ENCODE measurements at places on chromosomes 7 and 10.

DNA sequence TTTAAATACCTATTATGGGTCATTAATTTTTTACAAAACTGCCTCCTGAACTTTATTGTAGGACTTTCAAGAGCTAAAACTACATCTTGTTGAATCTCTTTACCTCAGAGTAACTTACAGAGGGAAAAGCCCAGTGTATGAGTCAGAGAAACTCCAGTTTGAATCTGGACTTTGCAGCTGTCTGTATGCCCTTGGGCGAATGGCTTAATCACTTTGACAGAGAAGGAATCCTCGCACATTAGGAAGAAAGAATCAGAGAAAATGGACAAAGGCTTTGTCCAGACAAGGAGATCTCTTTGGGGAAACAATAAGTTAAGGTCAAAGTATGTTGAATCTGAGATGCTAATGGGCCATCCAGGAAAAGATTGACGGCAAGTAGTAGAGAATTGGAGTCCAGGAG lies 484.2 kb upstream of the CELF2 start:
- DNase-seq, result no peak

GRCh38 chr7:45343746-45344145 lies 186.2 kb downstream of the RAMP3 start:
- no peak for DNase-seq

- DNase-seq, result no peak
Observed at GRCh38 chr10:124388476-124388822, 30.3 kb downstream of the OAT start.

DNA sequence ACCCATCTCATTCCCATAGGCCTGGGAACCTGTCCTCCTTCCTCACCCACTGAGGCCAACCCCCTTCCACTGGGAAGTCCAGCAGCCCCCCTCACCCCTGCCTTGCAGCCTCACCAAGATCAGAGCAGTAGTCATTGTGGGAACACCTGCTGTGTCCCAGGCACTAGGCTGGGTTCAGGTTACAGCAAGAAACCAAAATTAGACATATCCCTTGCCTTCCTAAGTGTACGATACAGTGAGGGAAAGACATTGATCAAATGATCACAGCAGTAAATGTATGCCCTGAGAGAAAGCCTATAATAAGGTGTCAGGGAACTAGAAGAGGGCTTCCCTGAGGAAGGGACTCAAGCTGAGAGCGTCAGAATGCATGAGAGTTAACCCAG lies 17.0 kb upstream of the C10orf105 start:
- DNase-seq, result no peak

DNA sequence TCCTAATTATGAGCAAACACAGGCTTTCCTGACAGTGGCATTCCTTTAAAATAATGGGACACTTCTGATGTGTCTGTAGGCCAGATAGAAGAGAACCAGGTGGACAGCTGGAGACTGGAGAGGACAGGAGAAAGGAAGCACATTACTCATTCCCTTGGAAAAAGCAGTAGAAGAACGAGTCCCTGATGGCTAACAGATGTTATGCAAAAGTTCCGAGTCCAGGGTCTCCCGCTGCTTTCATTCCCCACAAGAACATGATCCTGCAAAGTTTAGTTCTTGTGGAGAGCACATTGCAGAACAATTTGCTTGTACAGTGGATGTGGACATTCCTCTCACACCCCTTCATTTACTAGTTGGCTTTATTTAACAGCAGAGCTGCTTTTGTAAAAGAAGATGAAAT lies 137.6 kb downstream of the GPAM start:
- DNase-seq, result no peak

DNA sequence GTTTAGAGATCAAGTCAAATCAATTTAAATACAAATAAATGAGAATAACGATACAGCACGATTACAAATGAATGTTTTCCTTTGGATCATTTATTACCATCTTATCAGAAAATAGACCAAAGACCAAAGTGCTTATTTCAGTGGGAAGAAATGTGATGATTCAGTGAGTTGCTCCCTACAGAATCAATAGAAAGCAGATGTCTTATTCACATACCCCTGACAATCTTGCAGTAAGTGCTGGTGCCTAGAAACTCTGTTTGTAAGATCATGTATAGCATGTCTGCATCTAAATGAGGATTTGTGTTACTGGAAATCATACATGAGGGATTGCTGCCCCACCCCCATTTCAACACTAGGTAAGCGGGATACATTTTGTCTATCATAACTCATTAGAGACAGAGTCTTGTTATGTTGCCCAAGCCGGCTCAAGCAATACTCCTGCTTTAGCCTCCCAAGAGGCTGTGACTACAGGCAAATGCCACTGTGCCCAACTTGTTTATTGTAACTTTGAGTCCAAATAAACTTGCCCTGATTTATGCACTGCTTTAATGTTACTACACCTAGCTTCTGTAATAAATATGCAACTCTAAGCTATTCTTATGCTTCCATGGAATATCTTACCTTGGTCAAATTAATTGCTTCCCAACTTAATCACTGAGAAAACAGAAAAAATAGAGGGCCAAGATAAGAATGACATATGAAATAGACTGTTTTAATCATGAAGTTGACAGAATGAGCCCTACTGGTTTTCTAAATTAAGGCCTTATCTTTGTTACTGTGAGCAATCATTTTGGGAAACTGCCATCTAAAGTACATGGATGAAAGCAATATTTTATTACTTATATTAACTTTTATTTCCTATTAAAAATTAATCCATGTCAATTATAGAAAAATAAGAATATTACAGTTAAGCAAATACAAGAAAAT lies 82.5 kb downstream of the AHR start:
- no peak for DNase-seq

- no peak for DNase-seq
Observed at GRCh38 chr7:122885583-122886356, 490 bp downstream of the CADPS2 start.

DNA sequence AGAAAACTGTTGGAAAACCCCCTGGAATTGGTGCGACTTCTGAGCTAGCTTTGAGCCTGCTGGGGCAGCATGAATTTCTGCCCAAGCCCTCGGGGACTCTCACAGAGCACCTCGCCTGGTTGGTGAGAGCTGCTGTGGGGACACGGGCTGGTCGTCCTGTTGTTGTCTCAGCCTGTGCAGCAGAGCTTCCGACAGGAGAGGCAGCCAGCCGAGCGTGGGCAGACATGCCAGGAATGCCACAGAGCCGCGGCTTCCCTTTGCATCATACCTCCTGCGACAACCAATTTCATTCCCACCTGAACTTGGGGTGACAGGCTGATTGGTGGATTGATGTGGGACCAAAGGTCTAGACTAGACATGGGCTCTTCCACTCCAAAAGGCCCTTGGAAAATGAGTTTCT lies 60.2 kb upstream of the NRBF2 start:
- no peak for DNase-seq

- no peak for DNase-seq
Observed at GRCh38 chr10:5905854-5906507, 15.9 kb downstream of the FBH1 start.

GRCh38 chr7:31171216-31171785 lies 119.2 kb downstream of the ADCYAP1R1 start:
- no peak for DNase-seq

DNA sequence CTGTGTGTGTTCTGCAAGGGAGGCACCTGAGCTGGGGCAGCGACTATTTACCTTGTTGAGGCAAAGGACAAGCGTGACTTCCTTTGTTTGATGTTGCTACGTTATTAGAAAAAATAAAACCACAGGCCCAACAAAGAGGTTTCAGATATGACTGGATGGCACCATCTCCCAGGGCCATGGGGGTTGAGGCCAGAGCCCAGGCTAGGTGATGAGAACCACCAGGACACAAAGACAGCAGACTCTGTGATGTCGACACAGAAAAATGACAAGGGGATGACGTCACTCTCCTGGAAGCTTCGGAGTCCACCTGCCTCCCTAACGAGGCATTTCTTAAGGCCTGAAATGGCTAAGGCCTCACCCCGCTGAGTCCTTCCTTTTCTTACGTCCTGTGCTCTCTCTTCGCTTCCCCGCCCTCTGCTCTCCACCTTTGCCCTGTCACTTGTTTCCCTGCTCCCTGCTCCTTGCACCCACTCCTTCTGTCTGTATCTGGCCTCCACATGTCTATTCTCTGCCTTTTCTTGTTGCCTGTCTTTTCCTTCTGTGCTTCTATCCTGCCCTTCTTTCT lies 83.0 kb upstream of the ADRB1 start:
- no peak for DNase-seq

GRCh38 chr10:132009575-132009974 lies 27.9 kb upstream of the BNIP3 start:
- DNase-seq, result no peak

GRCh38 chr7:36036590-36036989 lies 116.5 kb upstream of the EEPD1 start:
- DNase-seq, result no peak

GRCh38 chr10:114482480-114483304 lies 78.4 kb upstream of the AFAP1L2 start:
- no peak for DNase-seq

GRCh38 chr10:120508966-120509365 lies 51.9 kb downstream of the PLPP4 start:
- DNase-seq, result no peak

DNA sequence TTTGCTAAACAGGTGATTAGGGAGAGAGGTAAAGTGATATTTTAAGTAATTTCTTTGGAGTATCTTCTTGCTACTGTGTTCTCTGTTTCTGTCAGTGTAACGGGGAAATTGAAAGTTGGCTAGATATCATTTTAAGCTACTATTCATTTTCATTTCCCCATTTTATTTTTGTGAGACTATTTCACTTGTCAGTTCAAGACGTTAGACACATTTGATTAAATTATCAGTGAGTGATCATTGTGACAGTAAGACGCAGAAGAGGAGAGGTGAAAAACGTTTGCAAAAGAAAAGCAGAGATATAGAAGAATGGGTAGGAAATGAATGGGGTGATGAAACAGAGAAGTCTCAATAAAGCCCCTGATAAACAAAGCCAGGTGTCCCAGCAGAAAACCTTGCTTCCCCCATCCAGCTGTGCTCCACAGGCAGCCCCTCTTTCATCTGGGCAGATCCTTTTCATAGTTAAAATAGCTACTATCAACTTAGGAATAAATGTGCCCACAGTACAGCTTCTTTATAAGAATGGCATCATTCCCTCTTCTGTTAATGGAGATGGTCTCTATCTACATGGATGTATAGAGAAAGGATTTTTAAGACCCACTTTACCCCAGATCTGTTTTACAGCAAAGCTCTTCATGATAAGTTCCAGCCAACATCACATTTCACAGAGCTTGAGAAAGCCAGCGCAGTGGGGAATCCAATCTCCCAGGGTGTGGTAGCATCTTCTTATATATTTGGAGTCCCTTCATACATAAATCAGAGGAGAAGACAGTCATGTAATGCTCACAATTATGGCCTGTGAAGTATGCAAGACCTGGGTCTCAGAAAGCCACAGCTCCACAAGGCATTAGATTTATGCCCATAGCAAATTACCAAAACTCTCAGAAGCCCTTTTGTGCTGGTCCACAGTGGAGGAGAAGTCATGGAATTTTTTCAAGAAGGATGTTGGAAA lies 138.1 kb upstream of the ITGB1 start:
- no peak for DNase-seq

GRCh38 chr10:102410429-102411073 lies 8.0 kb downstream of the PSD start:
- no peak for DNase-seq

DNA sequence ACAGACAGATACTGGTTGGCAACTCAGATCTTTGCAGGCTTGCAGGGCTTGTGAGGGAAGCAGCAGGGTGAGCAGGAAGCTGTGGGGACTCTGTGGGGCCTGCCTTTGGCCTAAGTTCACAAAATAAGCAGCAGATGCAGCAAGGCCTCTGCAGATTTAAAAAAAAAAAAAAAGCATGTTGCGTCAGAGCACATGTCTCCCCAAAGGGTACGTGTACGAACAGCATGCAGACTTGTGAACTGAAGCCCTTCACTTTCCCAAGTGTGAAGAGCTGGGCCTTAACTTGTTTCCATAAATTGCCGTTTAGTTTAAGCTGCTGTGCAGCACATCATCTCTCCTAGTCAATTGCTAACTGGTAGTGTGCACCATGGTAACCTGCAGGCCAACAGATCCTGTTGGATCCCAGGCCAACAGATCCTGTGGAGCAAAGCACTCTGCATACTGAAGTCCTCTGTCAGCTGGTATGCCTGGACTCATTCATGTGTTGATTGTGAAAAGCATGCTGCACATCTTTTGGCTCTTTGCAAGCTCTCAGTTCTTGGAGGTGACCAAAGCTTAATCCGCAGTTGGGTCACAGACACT lies 10.8 kb upstream of the XPNPEP1 start:
- DNase-seq, result no peak

DNA sequence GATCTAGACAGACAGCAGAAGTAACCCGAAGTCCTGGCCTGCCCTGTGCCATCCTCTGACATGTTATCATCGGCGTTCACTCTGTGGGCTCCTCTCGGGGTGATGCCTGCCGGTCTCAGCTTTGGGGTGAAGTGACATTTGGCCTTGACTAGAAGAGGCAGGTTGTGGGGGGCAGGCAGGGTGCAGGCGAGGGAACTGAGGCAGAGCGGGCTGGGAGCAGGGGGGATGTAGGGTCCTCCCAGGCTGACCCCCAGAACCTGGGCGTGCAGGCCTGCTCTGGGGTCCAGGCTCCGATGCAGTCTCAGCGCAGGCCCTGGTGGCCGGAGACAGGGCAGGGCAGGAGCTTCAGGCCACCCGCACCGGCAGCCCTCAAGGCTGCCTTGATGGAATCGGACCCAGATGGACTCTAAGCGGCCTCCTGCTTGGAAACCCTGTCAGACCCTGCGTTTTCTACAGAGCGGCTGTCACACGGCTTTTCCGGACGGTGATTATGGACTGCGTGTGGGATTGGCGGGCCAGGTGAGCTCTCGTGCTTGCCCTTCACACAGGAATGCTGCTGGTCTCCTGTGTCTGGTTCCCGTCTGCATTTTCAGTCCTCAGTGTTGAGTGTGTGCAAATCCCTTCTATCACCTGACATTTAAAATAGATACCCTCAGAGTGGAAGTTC lies 842 bp upstream of the JAKMIP3 start:
- no peak for DNase-seq

- DNase-seq, result no peak
Observed at GRCh38 chr7:69438584-69439412, 159.5 kb upstream of the AUTS2 start.

DNA sequence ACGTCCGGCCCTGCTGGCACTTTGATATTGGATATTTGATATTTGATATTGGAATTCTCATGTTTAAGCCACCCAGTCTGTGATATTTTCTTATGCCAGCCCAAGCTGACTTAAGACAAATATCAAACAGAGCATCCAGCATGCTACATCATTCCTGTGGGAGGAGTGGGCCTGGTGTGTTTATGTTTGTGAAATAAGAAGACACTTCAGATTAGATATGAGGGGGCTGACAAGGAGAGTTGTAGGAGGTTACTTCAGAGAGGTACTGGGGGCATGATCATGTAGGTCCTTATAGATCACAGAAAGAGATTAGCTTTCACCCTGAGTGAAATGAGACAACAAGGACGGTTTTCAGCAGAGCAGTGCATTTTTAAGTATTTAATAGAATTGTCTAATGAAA lies 382.9 kb downstream of the SEMA3D start:
- DNase-seq, result no peak

All from AG09309 (cell line).